ENCODE measurements at places on chromosomes 6 and 20. TPM values are rescaled to one million over a fixed set of nuclear protein-coding genes. Genes with fewer than 3 reads are reported as not detected.

COQ3 gene
- total RNA-seq = 5.0 TPM

GPSM3 gene
- 1.0 TPM for total RNA-seq

PI3 gene
- 0.32 TPM for total RNA-seq

RIPPLY2 gene
- total RNA-seq = under 0.01 TPM

PKHD1 gene
- total RNA-seq = not detected

GCLC gene
- total RNA-seq = 61.3 TPM

RAMACL gene
- total RNA-seq = 7.5 TPM

EFCAB8 gene
- 0.22 TPM for total RNA-seq

BTN1A1 gene
- total RNA-seq = not detected

TNXB gene
- total RNA-seq = 41.1 TPM

LST1 gene
- not detected for total RNA-seq

FAXC gene
- 1.1 TPM for total RNA-seq

ZSWIM3 gene
- total RNA-seq = 9.6 TPM

ID4 gene
- total RNA-seq = 49.3 TPM

TMEM74B gene
- total RNA-seq = 0.11 TPM

PRDM13 gene
- not detected for total RNA-seq

XPO5 gene
- 25.8 TPM for total RNA-seq

CCDC167 gene
- 22.9 TPM for total RNA-seq

HUS1B gene
- total RNA-seq = 1.0 TPM

SNAI1 gene
- total RNA-seq = 4.6 TPM

ASIP gene
- total RNA-seq = not detected

MYMX gene
- total RNA-seq = not detected

RBM24 gene
- total RNA-seq = 0.39 TPM

FGD2 gene
- total RNA-seq = not detected

SSTR4 gene
- total RNA-seq = not detected

XKR7 gene
- total RNA-seq = not detected

CFB gene
- total RNA-seq = 34.6 TPM

SOX18 gene
- not detected for total RNA-seq

ALDH8A1 gene
- 0.43 TPM for total RNA-seq

PBOV1 gene
- total RNA-seq = not detected

PGC gene
- not detected for total RNA-seq

GPR6 gene
- not detected for total RNA-seq
